NCI-H2029 treated with DMSO at 0.1 percent for 48 hours (cell line): ENCODE measurements at places on chromosomes 16 and 17.

GRCh38 chr16:17194190-17194780 is 276.5 kb downstream of the XYLT1 start:
- DNase-seq: no peak

DNA sequence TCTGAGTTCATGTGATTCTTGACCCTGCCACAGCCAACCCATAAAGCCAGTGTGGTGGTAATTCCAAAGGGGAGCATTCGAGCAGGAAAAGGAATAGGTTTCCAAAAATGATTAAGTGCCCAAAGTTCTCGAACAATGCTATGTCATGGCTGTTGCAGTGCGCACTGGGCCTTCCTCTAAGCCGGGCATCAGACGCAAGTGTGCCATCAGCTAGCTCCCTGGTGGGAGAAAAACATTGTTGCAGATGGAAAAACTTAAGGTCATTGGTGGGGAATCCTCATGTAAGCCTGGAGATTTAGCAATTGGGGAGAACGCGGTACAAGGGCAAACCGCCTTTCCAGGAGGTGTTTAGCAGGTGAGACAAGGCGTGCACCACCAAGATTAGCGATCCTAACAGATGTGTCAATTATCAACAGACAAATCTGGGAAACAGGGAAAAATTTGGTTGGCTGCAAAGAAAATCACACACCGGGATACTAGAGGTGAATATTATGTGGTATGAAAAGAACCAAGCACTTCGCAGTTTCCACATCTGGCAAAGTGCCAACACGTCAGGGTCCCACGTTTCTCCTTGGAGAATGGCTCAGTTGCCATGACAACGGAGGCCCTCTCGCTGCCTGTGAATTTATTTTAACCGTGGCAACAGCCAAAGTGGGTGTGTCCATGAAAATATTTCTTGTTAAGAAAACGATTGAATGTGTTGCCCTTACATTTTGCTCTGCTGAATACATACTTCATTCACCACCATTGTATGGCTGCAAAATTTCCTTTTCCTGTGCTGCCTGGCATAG is 118.5 kb upstream of the CACNG5 start:
- DNase-seq: no peak

DNA sequence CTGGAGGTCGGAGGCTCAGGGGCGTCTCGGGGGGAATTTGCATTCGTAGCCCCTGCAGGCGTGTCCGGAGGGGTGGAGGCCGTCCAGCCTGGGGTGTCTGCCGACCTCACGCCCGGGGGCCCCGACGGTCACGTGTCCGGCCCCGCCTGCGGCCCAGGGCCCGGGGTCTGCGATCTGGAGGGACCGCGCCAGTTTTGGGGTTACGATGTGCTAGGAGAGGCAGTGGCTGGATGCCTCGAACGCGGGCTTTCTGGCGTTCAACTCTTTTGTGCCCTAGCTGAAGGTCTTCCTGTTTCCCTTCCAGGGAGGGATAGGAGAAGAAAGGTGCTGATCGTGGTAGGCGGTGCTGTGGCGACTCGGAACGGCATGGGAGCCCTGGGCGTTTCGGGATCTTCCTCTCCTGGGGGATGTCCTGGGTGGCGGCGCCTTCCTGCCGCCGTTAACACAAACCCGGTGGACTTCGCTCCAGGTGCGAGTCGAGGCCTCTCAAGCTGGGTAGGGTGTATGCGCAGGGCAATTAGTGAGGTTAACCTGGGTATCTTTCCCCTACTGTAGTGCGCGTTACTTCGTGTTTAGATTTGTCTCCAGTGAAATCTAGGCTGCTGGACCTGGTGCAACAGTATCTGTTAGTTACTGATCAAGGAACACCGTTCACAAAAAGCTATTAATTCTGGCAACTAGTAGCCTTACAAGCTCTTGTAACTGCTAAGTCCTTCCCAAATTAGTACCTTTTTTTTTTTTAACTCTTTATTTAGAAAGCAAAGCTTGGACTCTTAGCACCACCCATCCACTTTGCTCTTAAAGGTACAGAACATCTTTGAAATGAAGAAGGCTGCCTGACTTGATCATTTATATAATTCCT is 1.3 kb downstream of the AKAP1 start:
- no peak for DNase-seq

DNA sequence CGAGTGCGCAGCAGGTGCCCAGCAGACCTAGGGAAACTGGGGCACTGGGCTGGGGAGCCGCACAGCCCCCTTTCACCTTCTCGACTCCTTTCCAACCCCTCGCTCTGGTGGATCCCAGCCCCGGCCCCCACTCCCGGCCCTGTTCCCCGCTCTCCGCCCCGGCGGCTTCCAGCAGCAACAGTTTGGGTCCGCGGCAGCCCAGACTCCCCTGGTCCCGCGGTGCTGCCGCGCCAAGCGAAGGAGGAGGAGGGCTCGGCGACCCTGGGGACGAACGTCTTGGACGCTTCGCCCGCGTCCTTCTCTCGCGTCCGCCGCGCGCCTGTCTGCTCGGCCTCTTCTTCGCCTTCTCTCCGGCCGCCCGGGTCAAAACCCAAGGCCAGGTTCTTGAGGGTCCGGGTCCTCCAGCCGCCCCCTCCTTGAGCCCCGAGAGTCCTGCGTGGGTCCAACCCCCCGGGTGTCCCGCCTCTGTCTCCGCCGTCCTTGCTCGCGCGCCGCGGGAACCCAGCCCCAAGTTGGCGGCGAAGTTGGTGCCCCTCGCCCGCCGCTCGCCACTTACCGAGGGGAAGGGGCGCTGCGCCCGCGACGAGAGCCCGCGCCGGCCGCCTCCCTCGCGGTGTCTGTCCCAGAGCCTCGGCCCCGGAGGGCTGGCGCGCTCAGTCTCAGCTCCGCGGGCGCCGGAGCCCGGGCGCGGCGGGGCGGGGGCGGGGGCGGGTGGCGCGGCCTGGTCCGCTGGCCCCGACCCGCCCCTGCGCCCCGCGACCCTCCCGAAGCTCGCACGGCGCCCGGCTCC is 1.4 kb upstream of the GRIN2C start:
- no peak for DNase-seq

GRCh38 chr17:47898241-47898640 is 2.2 kb downstream of the SP2 start:
- DNase-seq: no peak

- peak; percentile 22 for DNase-seq
Observed at GRCh38 chr17:18217412-18218015, 7.9 kb upstream of the LLGL1 start.

GRCh38 chr17:27384261-27384701 is 72.0 kb upstream of the KSR1 start:
- DNase-seq: no peak

- DNase-seq: no peak
Observed at GRCh38 chr17:17740615-17741348, 59.5 kb downstream of the RAI1 start.
